Type B pancreatic cell (in vitro differentiated cells): ENCODE measurements at places on chromosomes 5 and 9.

DNA sequence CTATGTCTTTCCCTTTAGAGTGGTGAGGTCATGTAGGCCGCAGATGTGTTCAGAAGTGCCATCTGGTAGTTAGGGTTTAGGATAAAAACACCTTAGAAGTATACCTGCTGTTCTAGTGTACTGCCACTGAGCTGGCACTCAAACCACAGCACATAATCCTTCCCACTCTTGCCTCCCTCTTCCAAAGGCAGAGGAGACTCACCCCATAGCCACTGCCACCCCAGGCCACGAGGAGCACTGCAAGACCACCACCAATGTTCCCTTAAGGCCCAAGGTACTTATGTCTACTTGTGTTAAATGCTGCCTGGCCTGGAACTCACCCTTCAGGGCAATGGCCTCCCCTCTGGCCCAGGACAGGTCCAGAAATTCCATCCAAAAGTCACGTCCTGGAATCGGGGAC is 379.5 kb upstream of the EDIL3 start:
- DNase-seq, result no peak

DNA sequence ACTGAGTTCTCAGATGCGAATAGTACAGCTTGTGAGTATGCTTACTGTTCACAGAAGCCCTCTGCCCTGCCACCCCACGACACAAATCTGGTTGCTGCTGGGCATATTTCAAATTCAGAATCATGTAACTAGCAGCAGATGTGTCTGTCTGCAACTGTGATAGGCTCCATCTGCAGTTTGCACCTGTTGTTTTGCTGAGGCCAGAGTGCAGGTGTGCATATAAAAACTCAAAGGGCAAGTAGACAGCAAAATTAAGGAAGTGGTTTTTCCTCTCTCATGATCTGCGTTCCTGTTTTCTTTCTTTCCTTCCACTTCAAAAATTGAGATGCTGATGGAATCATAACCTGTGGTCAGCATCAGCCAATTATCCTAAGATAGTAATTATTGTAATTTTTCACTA is 1000.5 kb downstream of the PTPRD start:
- DNase-seq, result no peak

GRCh38 chr5:52922384-52922783 is 66.8 kb upstream of the ITGA2 start:
- DNase-seq, result no peak

DNA sequence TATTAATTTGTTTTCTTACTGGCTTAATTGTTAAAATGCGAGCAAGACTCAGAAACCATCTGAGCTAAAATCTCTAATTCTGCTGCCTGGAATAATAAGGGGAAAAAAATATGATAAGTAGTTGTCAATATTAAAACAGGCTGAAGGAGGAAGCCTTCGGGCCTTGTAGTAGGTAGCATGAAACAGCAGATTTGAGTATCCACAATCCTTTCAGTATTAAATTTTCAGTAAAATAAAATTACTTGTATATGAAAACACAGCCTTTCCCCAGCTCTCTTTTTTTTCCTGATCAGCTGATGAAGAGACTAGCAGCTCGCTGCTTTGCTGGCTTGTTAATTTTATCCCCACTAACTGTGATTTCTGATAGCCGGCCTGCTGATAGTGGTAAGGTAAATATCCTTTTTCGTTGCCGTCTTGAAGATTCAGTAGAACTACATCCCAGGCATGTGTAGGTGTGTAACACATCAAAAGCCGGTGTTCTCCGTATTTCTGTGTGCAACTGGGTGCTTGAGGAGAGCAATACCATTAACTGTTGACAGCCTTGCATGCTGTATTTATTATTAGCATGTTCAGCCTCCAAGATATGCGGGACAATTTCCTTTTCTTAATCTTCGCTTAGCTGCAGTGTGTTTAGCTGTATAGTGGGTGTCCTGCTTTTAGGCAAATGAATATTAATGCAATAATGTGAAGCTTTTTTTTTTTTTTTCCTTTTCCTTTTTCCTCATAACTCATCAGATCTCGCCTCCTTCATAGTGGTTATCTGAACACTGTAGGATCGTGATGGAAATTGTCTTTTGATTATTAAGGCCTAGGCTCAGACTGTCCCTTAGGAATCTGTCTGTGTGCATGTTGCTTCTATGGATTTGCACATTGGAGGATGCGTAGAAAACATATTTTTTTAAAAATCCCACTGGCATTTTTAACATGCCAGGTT is 144.6 kb downstream of the SMARCA2 start:
- no peak for DNase-seq

- no peak for DNase-seq
Observed at GRCh38 chr5:65923339-65923738, 3.0 kb upstream of the ERBIN start.

- DNase-seq, result no peak
Observed at GRCh38 chr5:100898504-100899346, 4.4 kb downstream of the ST8SIA4 start.

DNA sequence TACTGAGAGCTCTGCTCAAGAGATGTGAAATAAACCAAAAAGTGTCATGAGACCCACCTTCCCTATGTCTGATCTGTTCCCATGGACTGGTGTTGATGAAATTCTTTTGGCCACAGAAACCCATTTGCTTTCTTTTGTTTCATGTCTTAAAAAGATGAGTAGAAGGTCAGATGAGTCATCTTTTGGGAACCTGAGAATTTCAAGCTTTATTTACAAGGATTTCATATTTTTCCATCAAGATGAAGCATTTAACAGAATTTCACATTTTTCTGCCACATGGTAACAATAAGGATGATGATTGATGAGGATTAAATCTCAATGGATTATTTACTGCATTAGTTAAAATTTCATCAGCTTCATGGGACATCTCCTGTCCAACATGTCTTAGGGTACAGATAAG is 337.8 kb downstream of the DEPDC1B start:
- DNase-seq, result no peak

DNA sequence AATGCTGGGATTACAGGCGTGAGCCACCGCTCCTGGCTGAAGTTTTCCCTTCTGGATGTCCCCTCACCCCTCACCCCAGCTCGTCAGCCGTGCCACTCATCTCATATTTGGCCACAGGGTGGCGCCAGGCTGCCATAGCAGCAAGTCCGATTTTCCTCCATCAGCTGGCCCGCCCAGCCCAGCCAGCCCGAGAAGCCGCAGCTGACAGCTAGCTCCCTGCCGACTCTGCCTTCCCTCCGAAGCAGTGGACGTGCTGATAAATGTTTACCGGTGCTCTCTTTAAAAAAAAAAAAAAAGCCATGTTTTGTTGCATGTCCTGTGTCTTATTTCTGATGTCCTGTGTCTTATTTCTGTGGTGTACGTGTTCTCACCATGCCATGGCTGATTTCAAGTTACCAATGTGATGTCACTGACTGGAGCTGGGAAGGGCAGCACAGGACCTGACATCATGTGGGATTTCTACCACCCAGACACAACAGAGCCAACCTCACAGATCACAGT is 58.3 kb downstream of the PFDN1 start:
- peak; percentile 90 for DNase-seq

- no peak for DNase-seq
Observed at GRCh38 chr5:128100860-128101557, 17.4 kb downstream of the SLC12A2 start.

DNA sequence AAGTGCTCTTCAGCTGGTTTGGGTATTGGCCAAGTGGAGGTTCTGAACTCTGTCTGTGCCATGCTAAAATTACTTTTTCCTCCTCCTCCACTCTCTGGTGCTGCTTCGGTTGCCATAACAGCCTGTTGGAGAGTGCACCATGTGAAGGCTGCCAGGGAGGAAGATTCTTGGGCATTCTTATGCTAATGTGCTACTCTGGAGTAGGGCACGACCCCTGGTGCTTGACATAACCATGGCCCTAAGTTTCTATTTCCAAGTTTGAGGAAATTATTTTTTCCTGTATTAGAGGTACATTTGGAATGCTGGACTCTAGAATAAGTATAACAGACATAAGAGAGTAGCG is 111.6 kb downstream of the ARHGAP26 start:
- no peak for DNase-seq

DNA sequence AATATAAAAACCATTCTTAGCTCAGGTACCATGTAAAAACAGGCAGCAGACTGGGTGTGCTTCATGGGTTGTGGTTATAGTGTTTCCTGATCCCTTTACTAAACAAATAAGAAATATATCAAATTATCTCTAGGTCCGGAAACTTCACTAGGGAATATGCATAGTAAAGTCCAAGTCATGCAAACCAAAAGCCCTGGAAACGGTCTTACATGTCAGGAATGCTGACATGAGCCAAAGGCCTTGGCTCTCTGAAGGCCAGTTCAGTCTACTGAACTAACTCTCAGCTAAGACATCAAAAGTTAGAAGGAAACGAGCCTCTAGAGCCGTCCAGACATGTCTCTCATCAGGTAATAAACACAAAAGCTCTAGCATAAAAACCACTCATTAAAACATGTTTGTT is 778.9 kb upstream of the ZNF608 start:
- DNase-seq, result no peak

DNA sequence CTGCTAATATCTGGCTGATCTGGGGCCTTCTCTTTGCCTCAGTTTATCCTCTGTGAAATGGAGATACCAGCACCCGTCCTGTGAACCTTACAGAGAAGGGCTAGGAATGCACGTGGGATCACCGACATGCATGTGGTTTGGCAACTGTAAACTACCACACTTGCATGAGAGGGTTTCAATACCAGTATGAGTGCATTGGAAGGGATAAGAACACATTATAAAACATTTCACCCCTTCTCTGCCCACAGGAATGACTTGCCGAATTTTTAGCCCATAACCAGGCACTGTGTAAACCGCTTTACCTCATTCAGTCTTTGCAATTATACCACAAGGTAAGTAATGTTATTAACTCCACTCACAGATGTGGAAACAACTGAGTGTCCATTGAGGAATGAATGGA is 8.9 kb upstream of the RAB14 start:
- no peak for DNase-seq

- no peak for DNase-seq
Observed at GRCh38 chr9:107914151-107914550, 424.6 kb upstream of the KLF4 start.

- DNase-seq, result no peak
Observed at GRCh38 chr5:30627945-30628344, 565.5 kb upstream of the CDH6 start.

GRCh38 chr5:2103940-2104339 is 221.2 kb upstream of the IRX4 start:
- DNase-seq, result no peak

- DNase-seq, result no peak
Observed at GRCh38 chr5:116418016-116418415, 156.6 kb downstream of the SEMA6A start.

DNA sequence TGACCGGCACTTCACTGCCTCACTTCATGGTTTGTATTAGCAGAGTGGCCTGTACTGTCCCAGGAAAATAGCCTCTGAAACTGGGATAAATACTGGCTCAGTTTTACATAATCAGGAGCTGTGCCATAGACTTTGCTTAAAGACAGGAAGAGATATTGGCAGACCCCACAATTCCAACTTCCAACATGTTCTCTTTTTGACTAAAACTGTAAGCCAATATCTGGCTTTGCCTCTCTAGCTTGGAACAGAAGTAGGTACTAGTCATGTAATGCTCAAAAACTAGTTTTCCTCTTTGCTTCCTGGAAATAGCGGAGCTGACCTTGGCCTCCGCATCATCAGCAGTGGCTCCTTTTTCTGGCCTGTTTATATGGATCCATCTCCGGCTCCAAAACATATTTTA is 276.9 kb downstream of the CDH9 start:
- DNase-seq, result no peak

DNA sequence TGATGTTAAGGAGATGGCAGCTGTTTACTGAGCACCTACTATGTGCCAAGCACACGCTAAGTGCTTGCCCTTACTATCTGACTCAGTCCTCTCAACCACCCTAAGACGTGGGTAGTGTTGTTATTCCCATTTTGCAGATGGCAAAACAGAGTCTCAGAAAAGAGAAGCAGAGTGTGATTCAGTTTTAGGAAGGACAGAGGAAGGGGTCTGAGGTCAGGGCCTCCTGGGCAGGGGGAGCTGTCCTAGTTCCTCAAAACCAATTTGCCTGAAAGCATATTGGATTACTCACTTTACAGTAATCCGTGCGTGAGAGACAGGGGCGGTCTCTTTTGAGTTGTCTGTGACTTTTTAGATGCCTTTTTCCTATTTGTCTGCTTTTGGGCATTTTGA is 23.2 kb downstream of the DNM1 start:
- no peak for DNase-seq

DNA sequence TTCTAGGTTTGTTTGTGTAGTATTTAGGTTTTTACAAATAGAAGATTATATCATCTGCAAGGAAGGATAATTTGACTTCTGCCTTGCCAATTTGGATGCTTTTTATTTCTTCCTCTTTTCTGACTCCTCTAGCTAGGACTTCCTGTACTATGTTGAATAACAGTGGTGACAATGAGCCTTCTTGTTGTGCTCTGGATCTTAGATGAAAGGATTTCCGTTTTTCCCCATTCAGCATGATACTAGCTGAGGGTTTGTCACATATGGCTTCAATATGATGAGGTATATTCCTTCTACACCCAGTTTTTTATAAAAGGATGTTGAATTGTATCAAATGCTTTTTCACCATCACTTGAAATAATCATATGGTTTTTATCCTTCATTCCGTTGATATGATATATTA is 101.4 kb downstream of the FBXO4 start:
- no peak for DNase-seq

DNA sequence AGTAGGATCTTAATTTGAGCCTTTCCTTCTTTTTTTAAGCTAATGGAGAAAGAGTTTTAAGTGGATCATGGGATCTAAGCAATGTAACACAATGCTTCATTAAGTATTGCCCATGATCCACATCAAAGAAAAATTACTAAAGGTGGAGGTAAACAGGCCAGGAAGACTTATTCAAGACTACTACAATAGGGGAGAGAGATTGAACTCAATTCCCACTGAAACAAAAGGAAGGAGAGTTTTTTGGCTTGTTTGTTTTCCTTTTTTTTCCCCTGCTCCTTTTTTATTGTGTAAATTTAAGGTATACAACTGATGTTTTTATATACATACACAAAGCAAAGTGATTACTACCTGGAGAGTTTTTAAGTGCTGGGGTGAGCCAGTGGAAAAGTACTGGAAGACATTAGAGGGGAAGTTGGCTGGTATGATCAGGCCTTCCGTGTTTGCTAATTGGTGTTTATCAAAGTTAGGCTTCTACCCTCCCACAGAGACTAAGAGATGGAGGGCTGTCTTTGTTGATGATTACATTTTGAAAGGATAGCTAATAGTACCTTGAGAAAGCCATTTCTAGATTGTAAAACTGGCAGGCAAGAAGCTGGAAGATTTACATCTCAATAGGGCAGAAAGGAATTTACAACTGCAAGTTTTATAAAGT is 262.7 kb downstream of the CHSY3 start:
- DNase-seq, result no peak

- no peak for DNase-seq
Observed at GRCh38 chr5:158848634-158849033, 251.1 kb downstream of the EBF1 start.

- DNase-seq, result peak; percentile 67
Observed at GRCh38 chr9:137307255-137308056, 5.4 kb upstream of the NRARP start.

DNA sequence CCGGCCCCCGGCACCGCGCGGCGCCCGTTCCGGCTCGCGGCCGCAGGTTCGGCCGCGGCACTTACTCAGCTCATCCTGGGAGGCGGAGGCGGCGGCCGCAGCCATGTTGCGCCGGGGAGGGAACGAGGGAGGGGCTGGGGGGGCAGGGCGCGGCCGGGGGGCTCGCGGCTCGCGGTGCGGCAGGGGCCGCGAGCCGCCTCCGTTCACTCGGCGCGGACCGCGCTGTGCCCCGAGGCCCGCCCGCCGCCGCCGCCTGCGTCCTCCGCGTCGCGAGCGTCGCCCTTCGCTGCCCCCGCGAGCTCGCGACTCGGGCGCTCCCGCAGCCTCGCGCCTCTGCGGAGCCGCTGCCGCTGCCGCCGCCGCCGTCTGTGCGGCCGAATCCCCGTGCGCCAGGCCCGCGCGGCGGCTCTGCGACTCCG is 735 bp downstream of the ECPAS start:
- DNase-seq, result no peak

- DNase-seq, result no peak
Observed at GRCh38 chr9:93949694-93950449, 5.3 kb downstream of the BARX1 start.
